ENCODE measurements at places on chromosomes 7 and 10. TPM values are rescaled to one million over a fixed set of nuclear protein-coding genes. Genes with fewer than 3 reads are reported as not detected.

DNA sequence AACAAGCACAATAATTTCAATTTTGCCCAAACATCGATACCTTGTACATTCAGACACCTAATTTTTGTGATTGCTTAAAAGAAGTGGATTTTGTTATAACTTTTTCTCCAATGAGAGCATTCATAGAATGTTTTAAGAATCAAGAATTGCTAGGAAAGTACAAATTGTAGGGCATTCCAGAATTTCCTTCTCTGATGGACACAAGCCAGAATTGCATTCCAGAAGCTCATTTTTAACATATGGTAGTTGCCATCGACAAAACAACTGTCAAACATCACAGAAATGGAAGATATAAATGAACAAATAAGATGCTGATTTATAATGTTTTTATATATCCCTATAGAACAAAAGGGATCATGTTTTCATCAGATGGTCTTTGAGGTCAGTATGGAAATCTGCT lies 258.4 kb upstream of the NPVF start:
- DNase-seq, result no peak
- no peaks in the 10 kb centered on the region for H3K36me3 ChIP-seq
- H3K4me1 ChIP-seq, result no peaks in the 10 kb centered on the region
- H3K4me3 ChIP-seq, result no peak overlapping the region
- no peak overlapping the region for H3K27ac ChIP-seq

The AUTS2 gene
- 56.0 TPM for total RNA-seq

- H3K27ac ChIP-seq, result no peak overlapping the region
- no peaks in the 10 kb centered on the region for H3K4me1 ChIP-seq
- H3K27me3 ChIP-seq, result no peaks in the 10 kb centered on the region
- DNase-seq, result no peak
These were observed 31.6 kb upstream of the ETV1 start for GRCh38 chr7:14021069-14021468.

DNA sequence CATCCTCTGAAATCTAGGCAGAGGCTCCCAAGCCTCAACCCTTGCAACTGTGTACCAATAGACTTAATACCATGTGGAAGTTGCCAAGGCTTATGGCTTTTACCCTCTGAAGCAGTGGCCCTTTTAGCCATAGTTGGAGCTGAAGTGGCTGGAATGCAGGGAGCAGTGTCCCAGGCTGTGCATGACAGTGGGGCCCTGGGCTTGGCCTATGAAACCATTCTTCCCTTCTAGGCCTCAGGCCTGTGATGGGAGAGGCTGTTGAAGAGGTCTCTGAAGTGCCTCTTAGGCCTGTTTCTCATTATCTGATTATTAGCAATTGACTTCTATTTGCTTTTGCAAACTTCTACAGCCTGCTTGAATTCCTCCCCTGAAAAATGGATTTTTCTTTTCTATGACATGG lies 612.7 kb upstream of the ZWINT start:
- H3K36me3 ChIP-seq, result no peaks in the 10 kb centered on the region
- no peak overlapping the region for H3K4me3 ChIP-seq
- H3K27ac ChIP-seq, result no peak overlapping the region
- no peaks in the 10 kb centered on the region for H3K27me3 ChIP-seq

DNA sequence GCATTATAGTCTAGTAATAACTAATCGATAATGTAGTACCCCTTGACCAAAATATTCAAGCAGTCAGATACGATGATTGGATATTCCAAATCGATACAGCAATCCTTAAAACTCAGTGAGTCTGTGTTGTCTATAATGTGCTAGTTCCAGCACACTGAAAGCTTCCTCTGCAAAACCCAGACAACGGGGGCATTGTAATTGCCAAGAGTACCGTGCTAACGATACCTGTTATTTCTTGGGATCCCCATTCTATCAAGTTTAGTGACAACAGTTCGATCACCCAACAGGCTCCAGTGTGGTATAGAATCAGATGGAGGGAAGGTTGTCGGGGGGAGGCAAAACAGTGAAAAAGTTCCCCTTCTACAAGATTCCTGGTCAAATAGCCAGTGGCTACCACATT lies 865 bp downstream of the ZNF438 start:
- no peak for DNase-seq
- peak overlapping the region; percentile 100 for H3K27ac ChIP-seq
- no peaks in the 10 kb centered on the region for H3K27me3 ChIP-seq
- peaks cover 41% of the 10 kb centered on the region for H3K4me1 ChIP-seq
- peak overlapping the region; percentile 69 for H3K4me3 ChIP-seq

DNA sequence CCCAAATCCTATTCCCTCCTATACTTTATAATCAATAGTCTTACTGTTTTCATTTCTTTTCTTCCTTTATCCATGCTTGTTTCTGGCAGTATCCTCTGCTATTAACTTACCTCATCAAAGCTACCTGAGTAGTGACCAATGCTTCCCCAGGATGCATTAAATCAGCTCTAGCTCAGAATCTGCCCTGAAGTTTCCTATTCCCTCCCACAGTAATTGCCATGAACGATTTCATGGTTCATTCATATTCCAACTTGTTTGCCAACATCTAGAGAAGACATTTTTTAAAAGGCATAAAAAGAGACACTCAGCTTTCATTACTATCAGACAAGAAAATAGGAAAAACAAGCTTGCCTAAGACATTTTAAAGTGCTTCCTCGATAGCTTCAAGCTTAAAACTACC lies 42.3 kb downstream of the COA1 start:
- H3K27ac ChIP-seq, result no peak overlapping the region
- H3K27me3 ChIP-seq, result no peaks in the 10 kb centered on the region
- DNase-seq, result no peak

The NME8 gene
- 2.1 TPM for total RNA-seq

The ADRB1 gene
- 18.6 TPM for total RNA-seq

GRCh38 chr10:46297406-46298204 lies 10.8 kb downstream of the ANTXRL start:
- H3K27me3 ChIP-seq, result no peaks in the 10 kb centered on the region
- no peak overlapping the region for H3K27ac ChIP-seq
- H3K4me3 ChIP-seq, result no peak overlapping the region
- no peaks in the 10 kb centered on the region for H3K36me3 ChIP-seq
- H3K4me1 ChIP-seq, result no peaks in the 10 kb centered on the region
- peak; percentile 3 for DNase-seq

- no peak for DNase-seq
- no peaks in the 10 kb centered on the region for H3K36me3 ChIP-seq
- H3K4me1 ChIP-seq, result no peaks in the 10 kb centered on the region
These were observed 613.8 kb upstream of the FOXK1 start for GRCh38 chr7:4068286-4068685.

GRCh38 chr10:109962247-109962646 lies 38.9 kb upstream of the XPNPEP1 start:
- H3K4me1 ChIP-seq, result peaks cover 12% of the 10 kb centered on the region
- H3K4me3 ChIP-seq, result no peak overlapping the region
- H3K27me3 ChIP-seq, result no peaks in the 10 kb centered on the region

DNA sequence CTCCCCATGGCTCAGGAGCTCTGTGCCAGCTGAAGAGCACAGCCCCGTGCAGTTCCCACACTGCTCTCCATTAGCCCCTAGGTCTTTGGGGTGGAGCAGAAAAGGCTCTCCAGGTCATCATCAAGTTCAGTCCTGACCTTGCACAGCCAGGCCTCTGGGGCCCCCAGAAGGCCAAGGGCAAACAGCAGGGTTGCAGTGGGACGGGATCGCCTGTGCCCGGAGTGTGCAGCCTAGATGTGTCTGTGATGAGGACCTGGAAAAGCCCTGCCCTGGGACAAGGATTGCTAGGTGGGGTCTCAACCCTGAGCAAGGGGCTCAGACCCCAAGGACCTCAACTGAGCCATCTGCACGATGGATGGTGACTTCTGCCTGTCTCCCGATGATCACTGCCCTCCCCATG lies 549 bp downstream of the INMT start:
- peak overlapping the region; percentile 84 for H3K27ac ChIP-seq
- H3K27me3 ChIP-seq, result no peaks in the 10 kb centered on the region

DNA sequence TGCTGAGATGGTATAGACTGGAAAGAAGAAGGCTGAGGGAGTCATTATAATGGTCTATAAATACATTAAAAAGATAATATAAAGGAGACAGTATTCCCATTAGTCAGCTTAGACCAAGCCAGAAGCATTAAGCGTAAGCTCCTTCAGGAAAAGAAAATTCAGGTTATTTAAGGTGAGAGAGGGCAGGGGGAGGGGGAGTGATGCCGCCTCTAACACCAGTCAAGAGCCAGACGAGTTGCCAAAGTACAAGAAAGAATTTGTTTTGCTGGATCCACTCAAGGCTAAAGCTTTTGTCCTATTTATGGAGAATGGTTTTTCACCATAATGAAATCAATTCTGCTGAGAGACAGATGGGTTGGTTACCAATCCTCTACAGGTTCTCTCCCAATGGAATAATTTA lies 99.3 kb downstream of the CFAP58 start:
- H3K27me3 ChIP-seq, result no peaks in the 10 kb centered on the region
- H3K4me1 ChIP-seq, result no peaks in the 10 kb centered on the region
- no peaks in the 10 kb centered on the region for H3K36me3 ChIP-seq
- H3K27ac ChIP-seq, result no peak overlapping the region
- H3K4me3 ChIP-seq, result no peak overlapping the region

- H3K4me3 ChIP-seq, result no peak overlapping the region
- no peaks in the 10 kb centered on the region for H3K36me3 ChIP-seq
- no peak for DNase-seq
- no peak overlapping the region for H3K27ac ChIP-seq
- H3K4me1 ChIP-seq, result no peaks in the 10 kb centered on the region
These were observed 968.7 kb downstream of the GATA3 start for GRCh38 chr10:9023206-9023605.

DNA sequence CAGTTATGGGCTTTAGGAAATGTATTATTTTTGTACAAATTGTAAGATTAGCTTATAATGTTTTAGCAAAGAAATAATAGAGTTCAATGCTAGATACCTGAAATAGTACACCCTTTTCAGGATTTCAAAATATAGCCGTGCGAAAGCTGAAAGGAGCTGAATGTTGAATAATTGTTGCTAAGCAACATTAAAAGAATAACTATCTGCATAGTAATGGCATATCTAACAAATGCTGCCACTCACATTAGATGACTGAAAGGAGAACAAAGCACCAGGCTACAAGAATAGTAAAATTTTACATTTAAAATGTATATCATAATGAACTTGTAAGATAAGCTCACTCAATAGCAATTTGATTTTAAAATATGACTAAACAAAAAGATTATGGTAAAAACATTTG lies 82.5 kb downstream of the SDHAF3 start:
- no peak overlapping the region for H3K4me3 ChIP-seq
- H3K27ac ChIP-seq, result no peak overlapping the region
- no peak for DNase-seq
- H3K27me3 ChIP-seq, result no peaks in the 10 kb centered on the region

The MALSU1 gene
- 42.2 TPM for total RNA-seq

GRCh38 chr7:22949944-22950343 lies 64.0 kb downstream of the HYCC1 start:
- H3K4me1 ChIP-seq, result no peaks in the 10 kb centered on the region
- peaks cover 9% of the 10 kb centered on the region for H3K36me3 ChIP-seq
- H3K27ac ChIP-seq, result no peak overlapping the region
- no peaks in the 10 kb centered on the region for H3K27me3 ChIP-seq
- H3K4me3 ChIP-seq, result no peak overlapping the region

The TRIL gene
- 6.5 TPM for total RNA-seq

The FAM24B gene
- 3.6 TPM for total RNA-seq

DNA sequence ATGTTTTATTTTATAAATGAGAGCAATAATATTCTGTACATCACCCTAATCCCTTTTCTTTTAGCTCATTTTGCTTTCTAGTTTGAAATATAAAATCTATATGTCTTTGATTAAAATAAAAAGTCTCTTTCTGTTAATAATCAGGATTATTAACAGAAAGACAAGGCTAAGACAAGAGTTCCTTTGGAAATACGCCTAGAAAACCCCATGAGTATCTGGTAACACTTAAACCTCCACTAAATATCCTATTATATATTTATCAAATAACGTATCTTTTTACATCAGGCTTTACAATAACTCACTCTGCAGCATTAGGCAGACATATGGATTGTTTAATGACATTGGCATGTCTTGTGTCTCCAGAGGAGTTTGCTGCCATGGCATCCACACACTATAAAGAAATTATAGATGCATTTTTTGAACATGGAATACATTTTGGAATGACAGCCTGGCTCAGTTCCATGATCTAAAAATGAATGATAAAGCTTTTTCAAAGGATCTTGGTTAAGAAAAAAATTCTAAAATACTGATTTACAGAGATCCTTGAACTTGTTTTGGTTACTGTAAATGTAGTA lies 98.7 kb downstream of the TMEM26 start:
- H3K27ac ChIP-seq, result no peak overlapping the region
- DNase-seq, result no peak
- H3K4me3 ChIP-seq, result no peak overlapping the region
- no peaks in the 10 kb centered on the region for H3K36me3 ChIP-seq
- H3K4me1 ChIP-seq, result no peaks in the 10 kb centered on the region

The LAMB1 gene
- total RNA-seq, result 156 TPM

The ADRA2A gene
- total RNA-seq, result 4.9 TPM

GRCh38 chr7:462173-463103 lies 57.2 kb downstream of the PDGFA start:
- no peak overlapping the region for H3K27ac ChIP-seq
- peak; percentile 61 for DNase-seq
- no peak overlapping the region for H3K4me3 ChIP-seq
- H3K27me3 ChIP-seq, result no peaks in the 10 kb centered on the region
- no peaks in the 10 kb centered on the region for H3K36me3 ChIP-seq

DNA sequence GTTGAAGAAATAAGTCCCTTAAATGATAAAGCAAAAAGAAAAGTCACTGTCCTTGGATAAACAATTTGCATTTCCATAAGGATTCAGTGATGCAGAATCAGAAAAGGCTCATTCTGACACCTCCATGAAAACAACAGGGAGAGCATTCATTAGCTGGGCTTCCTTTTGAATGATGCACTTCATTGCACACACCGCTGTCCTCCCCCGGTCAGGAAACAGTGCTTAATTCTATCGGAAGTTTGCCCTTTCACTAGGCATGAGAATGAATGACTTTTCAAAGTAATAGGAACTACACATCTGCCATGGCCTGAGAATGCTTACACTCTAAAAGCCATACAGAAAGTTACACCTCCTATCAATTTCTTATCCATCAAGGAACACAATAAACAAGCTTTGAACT lies 4.2 kb downstream of the PCDH15 start:
- no peak for DNase-seq
- no peaks in the 10 kb centered on the region for H3K36me3 ChIP-seq
- H3K27me3 ChIP-seq, result no peaks in the 10 kb centered on the region
- H3K4me1 ChIP-seq, result no peaks in the 10 kb centered on the region
- no peak overlapping the region for H3K27ac ChIP-seq

DNA sequence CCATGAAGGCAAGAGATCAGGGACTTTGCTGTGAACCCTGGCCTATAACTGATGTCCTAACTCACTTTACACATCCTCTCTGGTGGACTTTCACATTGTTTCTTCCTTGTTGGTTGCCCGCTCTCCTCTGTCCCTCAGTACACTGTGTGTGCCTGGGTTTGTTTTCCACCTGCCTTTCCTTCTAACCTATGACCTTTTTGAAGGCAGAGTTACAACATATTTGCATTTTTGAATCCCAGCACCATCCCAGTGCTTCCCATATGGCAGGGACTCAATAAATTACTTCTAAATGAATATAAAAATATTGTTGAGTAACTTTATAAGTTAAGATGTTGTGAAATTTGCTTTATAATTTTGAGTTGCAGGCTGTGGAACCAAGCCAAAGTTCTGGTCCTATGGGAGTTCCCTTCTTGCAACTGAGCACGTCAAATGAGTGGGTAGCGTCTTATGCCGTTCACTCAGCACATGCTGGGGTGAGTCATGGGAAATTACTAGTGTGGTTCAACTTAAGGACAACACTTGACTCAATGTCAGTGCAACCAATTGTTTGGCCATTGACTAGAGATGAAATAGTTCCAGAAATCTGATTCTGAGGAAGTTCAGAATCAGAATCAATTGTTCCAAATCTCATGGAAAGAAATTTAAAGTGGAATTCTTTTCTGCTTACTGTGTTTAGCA lies 250.9 kb downstream of the TWIST1 start:
- H3K4me3 ChIP-seq, result no peak overlapping the region
- H3K4me1 ChIP-seq, result no peaks in the 10 kb centered on the region
- H3K36me3 ChIP-seq, result no peaks in the 10 kb centered on the region
- no peak for DNase-seq

The CYP3A7 gene
- total RNA-seq, result 1.6 TPM

The TFPI2 gene
- total RNA-seq, result 7.1 TPM

Data from upper lobe of right lung (tissue), 1 donor.